ENCODE measurements at places on chromosomes 12 and 14.

DNA sequence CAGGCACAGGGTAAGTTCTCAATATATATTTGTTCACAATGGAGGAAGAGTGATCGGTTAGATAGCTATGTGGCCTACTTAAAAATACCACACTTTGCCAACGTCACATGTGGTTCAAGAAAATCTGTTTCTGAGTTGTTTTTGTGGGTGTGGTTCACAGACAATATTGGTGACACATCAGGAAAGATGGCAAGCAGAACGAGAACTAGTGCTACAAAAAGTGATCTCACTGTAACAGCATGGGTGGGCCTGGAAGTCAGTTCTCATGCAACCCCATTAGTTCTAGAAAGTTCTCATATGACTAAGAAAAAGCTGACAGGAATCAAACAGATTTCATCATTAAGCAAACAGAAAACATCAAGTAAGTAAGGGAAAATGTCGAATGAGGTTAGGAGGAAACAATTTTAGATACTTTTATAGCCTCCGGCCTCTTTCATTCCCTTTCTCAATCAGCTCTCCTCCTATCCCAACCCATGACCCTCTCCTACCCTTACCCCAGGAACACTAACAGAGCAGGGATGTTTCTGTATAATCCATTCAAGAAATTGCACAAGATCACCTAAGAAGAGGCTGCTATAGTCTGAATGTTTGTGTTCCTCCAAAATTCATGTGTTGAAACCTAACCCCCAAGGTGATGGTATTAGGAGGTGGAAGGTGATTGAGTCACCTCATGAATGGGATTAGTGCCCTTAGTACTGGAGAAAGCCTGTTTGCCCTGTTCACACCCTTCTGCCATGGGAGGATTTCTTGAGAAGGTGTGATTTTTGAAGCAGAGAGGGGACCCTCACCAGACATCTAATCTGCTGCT is 15.5 kb upstream of the NTN4 start:
- DNase-seq = no peak

GRCh38 chr12:49550693-49551252 is 11.9 kb downstream of the KCNH3 start:
- DNase-seq = no peak

DNA sequence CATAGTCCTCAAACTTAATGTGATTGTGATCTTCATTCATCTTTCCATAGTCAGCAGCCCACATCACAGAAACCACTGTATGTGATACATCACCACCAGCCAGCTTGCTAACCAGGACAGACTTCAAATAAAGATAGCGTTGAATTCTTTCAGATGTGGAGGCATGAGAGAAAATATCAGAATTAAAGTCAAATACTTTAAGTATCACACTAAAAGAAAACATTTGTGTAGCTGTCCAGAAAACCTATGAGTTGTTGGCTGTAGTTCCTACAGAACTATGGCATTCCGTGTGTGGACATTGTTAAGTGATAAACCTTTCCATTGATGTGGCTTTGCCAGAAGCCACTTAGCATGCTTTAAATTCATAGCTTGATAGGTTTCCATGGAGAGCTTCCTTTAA is 105.1 kb downstream of the LLPH start:
- DNase-seq = no peak

GRCh38 chr14:76115010-76115422 is 36.7 kb upstream of the GPATCH2L start:
- DNase-seq = no peak

GRCh38 chr14:24394275-24394674 is 4.5 kb upstream of the NYNRIN start:
- no peak for DNase-seq

DNA sequence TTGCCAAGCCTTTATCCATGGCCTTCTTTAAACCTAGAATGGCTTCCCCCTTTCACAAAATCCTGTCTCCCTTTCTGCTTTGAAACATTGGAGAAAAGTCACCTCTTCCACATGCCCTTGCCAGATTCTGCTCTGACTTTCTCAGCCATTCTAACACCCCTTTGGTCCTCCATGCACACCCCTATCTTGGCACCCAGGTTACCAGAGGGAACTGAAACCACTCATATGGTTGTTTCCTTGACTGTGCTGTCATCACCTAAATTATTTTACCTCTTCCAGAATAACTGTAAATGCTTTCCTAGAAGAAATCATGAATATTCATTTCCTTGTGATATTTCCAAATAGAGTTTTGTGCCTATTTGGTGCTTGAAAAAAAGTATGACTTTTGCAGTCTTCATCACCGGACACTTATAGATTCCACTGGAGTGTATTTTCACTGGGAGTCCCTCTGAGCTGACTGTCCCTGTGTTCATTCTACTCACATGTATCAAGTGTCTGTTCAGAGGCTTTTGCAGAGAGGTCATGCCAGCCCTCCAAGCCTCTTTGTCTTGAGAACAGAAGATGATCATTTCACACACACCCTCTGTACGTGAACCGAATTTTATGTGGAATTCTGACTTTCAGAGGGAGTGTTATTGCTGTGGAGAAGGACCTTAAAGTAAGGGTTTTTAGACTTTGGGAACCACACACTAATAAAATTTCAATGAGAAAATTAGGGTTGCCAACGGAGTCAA is 74.1 kb downstream of the PLXNC1 start:
- no peak for DNase-seq

DNA sequence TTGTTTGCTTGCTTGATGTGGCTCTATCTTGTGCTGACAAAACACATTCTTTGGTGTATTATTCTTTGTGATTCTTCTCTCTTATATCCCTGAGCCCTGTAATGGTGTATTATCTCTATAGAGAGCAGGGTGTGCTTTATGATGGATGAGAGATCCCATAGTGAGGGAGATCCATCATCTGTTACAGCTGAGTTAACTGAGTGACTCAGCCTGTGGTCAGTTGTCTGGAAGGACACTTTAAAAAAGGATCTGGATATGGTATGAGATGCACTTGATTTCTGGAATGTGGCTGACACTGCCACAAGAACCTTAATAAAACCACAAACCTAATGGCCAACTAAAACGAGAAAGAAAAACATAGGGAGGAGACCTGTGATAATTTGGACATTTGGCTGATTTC is 461.4 kb upstream of the SYT1 start:
- no peak for DNase-seq

DNA sequence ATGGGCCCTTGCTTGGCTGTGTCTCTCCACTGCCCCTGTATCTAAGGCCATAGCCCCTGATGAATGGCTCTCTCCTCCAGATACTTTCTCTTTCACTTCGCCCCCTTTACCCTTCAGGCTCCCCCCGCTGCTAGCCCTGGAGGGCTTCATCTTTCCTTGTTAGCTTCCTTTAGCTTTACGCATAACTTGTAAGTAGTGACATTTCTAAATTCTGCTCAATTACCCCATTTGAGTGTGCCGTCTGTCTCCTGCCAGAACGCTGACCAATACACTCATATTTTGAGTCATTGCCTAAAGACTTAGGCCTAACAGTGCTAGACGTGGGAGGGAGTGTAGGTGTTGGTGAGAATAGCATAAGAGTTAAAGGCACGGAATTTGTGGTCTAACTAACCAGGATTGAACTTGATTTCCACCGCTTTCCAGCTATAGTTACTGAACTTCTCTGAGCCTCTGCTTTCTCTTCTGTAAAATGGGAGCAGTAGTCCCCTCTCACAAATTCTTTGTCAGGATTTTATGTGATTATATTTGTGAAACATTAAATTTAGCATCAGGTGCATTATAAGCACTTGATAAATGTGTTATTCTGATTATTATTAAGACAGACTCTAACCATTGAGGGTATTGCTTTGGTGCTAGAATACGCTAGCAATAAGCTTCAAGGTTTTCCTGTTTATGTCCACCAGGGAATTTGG is 129.3 kb downstream of the ZFP36L1 start:
- DNase-seq = no peak

GRCh38 chr12:75710361-75711069 is 199.1 kb upstream of the KRR1 start:
- no peak for DNase-seq

GRCh38 chr14:96762650-96763049 is 34.5 kb upstream of the VRK1 start:
- DNase-seq = no peak

DNA sequence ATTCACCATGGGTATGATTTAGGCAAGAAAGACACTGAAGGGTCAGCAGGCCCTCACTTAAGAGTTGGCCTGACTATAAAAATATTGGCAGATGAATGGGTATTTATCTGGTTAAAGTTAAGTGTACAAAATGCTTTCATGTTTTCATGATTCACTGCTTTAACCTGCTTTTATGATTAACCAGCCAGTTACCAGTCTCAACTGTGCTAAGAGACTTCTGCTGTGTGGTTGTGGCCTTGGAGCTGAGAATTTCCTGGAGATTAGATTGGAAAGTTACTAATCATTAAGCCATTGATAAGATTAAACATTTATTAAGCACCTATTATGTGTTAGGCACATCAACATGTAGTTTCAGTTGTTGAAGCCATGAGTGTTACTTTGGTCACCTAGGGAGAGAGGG is 68.9 kb downstream of the RASSF8 start:
- no peak for DNase-seq
